ENCODE measurements at places on chromosomes 5 and 9.
A peak's percentile ranks its signal among the peaks of the same experiment; 100 is the strongest.

- DNase-seq = no peak
Observed at GRCh38 chr9:78856144-78856543, 559.2 kb downstream of the PSAT1 start.

DNA sequence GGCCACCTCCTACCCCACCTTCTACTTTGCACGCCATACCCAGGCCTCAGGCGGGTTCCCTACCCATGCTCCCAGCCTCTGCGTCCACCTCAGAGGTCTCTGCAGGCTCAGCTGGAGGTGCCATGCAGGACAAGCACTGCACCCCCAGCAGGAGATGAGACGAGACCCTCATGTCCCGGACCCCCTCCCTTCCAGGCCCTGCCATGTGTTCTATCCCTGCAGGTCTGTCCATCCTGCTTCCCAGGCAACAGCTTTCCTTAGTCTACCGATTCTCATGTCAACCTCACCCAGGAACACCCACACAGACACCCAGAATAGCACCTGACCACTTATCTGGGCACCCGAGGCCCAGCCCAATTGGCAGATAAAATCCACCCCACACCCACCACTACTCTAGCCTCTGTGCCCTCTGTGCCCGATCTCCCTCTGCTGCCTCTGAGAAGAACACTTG lies 52.1 kb downstream of the SEMA4D start:
- no peak for DNase-seq

DNA sequence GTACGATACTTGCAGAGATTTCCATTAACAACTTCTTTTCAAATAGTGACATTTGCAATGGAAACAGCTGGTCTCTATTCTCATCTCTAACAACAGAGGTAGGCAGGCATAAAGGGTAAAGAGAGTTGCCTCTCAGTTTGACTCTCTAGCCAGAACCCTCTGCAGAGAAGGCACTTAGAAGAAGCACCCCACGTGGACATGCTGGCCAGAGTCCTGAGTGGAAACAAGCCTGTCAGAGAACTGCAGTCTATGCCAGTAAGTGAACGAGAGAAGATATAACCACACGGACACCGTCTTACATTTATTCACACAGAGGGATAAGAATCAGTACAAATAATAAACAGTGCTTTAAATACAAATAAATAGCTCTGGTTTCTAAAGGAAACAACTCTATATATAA lies 11.0 kb upstream of the LHX6 start:
- DNase-seq = no peak

GRCh38 chr9:137314561-137315560 lies 12.8 kb upstream of the NRARP start:
- DNase-seq = peak; percentile 56

DNA sequence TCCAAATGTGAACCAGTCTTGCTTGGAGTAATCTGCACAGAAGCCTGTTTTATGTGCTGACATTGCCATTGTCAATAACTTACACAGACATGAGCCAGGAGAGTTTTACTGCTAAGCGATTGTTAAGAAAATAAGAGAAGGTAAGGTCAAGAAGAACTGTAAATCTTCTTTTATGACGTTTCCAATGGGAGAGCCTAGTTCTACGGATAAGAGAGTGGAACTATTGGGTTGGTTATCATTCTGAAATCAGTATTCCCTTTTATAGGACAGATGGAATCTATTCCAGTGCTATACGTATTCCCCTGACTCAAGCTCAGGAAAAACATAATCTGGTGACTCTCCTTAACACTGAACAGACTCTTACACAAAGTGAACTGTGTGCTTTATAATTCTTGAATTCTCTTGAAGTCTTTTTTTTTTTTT lies 137.9 kb upstream of the OTULINL start:
- DNase-seq = no peak

GRCh38 chr9:125999504-125999881 lies 252.3 kb downstream of the PBX3 start:
- DNase-seq = no peak

- no peak for DNase-seq
Observed at GRCh38 chr9:17204611-17205152, 69.8 kb downstream of the CNTLN start.

DNA sequence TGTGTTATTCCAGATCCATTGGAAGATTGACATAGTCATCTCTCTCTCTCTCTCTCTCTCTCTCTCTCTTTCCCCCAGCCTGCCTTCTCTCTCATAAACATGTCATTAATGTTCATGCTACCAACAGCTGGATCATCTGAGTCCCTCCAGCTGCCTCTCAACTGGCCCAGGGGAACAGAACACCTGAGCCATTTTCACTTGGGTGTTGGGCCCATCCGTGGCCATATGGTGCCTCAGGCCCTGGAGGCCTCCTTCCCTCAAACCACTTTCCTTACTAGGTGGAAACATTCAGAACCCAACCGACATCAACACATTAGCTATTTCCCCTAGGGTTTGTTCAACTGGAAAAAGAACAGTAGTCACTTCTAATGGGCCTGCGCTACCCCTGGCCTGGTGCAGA lies 196.2 kb downstream of the FRMD3 start:
- no peak for DNase-seq

DNA sequence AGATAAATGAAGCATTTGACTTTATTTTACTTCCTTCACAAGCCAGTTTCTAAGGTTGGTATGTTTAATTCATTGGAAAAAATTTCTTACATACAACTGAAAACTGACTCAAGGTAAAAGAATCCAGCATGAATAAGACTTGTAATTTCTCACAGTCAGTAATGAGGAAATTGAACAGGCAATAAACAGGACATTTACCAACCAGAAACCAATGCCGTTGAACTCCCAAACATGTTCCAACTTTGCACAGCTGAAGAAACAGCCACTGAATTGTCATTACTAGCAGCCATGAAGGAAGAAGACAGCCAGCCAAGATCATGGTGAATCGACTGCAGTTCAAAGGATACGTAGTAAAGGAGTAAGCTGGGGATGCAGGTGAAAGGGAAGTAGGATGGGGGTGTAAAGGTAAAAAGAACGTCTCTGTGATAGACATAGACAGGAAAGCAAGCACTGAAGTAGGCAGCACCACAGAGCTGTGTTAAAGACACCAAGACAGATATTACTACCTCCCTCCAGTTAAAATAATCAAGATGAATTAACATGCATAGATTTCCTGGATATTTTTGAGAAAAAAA lies 21.3 kb upstream of the SLC12A2 start:
- no peak for DNase-seq

GRCh38 chr9:121954477-121955140 lies 138.5 kb downstream of the TTLL11 start:
- no peak for DNase-seq
